AG04449 (cell line): ENCODE measurements at places on chromosomes 1 and 21.

DNA sequence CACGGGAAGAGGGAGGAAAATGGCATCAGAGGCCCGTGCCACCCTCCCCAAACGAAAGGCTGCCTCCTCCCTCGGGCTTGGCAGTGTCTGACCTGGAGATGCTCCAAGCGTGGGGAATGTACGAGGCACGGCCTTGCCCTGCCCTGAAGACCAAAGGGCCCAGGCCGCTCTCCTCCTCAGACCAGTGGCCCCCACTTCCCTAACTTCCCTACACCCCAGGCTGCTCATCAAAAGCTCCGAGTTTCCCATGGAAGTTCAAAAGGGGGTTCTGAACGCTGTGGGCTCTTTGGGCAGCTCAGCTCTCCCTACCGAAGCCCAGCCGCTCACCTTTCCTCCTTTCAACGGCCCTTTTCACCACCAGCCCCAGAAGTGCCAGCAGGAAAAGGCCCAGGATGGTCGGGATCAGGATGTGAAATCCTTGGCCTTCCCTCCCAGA, 11.8 kb downstream of the FCMR start:
- DNase-seq = no peak

DNA sequence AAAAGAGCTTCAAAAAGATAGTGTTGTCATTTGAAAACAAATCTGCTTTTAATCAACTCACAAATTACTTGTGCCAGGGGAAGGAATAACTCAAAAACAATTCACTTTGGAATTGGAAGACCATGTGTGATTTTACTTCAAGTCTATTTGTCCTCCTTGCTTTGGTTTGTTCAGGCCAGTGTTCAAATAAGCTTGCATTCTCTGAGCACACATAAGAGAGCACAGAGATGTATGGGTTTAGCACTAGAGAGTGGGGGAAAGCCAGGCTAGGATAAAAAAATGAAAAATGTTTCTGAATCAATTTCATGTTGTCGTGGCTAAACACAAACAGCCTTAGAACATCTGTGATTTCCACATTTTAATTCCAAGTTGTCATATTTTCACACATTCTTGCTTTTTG, 325.7 kb upstream of the LYPLAL1 start:
- no peak for DNase-seq

DNA sequence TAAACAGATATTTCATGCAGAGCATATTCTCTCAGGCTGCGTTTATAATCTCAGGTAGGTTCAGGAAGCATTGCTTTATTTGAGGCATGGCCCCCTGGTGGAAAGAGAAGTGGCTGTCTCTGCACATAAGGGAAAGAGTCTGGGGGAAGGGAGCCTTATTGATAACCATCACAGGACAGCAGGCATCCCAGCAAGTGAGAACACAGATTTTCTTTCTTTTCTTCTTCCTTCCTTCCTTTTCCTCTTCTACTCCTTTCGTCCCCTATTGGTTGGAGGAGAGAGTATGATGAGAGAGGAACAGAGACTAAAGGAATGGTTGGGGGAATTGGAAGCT, 21.9 kb downstream of the TSNAX start:
- no peak for DNase-seq

GRCh38 chr1:234718496-234719453, 108.8 kb upstream of the IRF2BP2 start:
- no peak for DNase-seq

- DNase-seq = no peak
Observed at GRCh38 chr1:38283696-38284470, 237.3 kb upstream of the POU3F1 start.

DNA sequence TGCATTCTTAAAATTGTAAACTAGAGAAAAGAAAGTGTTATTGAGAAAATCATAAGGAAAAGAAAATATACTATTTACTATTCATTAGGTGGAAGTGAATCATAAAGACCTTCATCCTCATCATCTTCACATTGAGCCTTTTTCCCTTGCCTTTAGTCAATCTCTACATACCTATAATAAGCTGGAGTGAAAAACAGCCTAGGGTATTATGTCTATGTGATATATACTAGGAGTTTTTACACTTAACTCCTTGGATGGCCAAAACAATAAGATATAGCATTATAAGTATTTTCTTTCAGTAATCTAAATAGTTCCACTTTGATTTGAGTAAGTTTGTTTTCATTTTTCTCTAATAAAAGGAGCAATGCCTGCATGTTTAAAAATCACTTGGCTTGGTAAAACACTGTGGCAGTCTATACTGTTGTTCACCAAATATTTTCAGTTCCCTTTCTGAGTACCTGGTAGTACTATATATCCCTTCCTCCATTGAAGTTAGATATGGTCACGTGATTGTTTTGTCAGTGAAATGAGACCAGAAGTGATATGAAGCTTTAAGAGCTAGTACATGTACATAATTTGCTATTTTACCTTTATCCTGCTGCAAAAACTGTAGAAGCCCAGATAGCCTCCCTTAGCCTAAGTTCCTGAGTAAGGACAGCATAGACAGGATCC, 78.3 kb downstream of the CLEC20A start:
- no peak for DNase-seq

DNA sequence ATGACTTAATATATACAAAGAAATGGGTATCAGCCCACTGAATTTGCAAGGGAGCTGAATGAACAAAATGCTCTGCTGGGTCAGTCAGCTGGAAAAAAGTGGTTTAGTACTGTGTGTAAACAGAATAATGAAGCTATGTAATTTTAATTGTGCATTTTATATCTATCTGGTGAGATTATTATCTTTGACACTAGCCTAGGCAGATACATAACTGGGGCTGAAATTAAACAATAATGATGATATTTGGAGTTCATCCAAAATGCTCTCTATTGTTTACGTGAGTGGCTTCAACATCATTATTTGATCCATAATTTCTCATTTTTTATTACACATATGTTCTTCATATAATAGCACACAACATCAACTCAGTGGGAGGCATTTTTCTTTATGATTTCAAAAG, 208.5 kb upstream of the SNX7 start:
- no peak for DNase-seq

DNA sequence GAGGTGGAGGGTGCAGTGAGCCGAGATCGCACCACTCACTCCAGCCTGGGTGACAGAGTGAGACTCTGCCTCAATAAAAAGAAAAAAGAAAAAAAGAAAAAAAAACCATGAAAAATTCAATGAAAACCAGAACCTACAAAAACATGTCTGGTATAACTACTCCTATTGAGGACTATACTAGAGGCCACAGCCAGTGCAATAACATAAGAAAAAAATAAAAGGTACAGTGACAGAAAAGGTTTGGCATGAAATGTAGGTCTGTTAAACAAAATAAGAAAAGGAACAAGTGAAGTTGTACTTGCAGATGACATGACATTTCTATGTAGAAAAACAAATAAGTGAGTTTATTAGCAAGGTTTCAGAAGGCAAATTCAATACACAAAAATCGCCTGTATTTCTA, 8.2 kb downstream of the NADK start:
- no peak for DNase-seq

DNA sequence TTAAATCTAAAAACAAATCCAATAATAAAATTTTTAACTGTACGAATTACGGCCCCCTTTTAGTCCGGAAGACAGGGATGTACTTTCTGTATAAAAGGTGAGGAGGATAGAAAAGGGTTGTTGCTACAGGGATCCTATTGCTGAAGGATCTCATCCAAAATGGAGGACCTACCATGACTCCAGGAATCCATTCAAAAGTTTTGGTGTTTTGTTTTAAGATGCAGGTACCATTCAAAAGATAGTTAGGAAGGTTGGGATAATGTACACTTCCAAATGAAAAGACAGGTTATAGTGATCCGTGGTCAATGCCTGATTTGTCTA, 1.3 kb upstream of the ENAH start:
- DNase-seq = no peak

DNA sequence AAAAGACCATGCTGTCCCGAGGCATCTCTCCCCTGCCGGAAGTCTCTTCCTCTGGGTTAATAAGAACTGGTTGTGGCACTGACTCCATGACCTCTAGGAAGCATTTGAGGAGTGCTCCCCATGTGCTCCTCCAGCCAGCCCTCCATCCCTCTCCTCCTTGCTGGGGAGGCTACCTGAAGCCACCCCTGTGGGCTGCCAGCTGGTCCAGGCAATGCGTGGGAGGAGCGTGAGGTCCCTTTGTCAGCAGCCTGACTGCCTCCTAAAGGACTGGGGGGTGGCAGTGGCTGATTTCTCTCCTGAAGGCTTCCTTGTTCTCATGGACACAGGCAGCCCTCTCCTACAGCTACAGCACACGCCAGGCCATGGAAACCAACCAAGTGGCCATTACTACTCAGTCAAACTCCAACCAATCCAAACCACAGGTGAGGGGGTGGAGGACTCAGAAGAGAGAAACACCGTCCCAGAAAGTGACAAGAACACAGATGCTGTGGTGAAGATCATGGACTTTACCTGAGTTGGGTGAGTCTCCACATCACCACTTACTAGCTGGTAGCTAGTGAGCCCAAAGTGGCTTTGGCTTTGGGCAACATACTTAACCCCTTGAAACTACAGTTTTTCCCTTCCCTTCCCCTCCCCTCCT, 35.2 kb downstream of the NENF start:
- DNase-seq = no peak

- no peak for DNase-seq
Observed at GRCh38 chr1:30477588-30477987, 245.8 kb downstream of the MATN1 start.

- DNase-seq = no peak
Observed at GRCh38 chr1:21874778-21875547, 62.1 kb downstream of the HSPG2 start.

- DNase-seq = no peak
Observed at GRCh38 chr1:117037802-117038201, 22.3 kb upstream of the TTF2 start.

GRCh38 chr1:212106286-212106792, 70.8 kb downstream of the DTL start:
- DNase-seq = no peak

- no peak for DNase-seq
Observed at GRCh38 chr1:204468206-204468605, 26.4 kb downstream of the PIK3C2B start.
